ENCODE measurements at places on chromosomes 3 and 15.

DNA sequence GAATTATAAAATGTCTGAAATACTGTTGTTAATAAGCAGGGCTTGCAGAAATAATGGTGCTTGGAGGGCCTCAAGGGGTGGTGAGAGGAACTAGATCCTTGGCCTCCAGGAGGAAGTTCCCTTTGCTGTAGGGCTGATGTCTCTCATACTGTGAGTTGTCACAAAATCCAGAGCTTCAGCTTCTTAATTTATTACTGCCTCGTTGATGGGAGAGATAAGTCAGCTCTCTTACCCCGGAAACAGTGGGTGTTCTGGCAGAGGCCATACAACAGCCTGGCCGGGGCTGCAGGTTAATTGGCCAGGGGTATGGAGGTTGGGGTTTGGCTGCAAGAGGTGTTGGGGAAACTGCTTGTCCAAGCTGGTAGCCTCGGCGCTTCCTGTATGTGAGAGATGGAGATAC is 15.5 kb downstream of the MAPKAPK3 start:
- no peak for DNase-seq

GRCh38 chr3:104635872-104636580 is 730.7 kb upstream of the ALCAM start:
- DNase-seq: no peak

DNA sequence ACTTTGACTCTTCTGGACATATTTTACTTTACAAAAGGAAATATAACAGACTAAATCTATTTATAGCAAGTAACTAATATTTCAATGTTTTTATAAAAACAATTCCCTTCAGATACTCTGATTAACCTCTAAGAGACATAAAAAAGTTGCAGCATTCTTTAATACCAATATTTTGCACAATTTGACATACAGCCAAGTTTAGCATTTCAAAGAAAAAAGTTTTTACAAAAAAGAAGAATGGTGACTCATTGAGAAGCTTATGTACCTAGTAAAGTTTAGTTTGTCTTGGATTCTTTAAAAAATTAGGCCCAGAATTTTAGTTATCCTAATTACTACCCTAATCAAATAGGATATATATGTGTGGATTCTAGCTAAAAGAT is 17.6 kb downstream of the DAZL start:
- no peak for DNase-seq

DNA sequence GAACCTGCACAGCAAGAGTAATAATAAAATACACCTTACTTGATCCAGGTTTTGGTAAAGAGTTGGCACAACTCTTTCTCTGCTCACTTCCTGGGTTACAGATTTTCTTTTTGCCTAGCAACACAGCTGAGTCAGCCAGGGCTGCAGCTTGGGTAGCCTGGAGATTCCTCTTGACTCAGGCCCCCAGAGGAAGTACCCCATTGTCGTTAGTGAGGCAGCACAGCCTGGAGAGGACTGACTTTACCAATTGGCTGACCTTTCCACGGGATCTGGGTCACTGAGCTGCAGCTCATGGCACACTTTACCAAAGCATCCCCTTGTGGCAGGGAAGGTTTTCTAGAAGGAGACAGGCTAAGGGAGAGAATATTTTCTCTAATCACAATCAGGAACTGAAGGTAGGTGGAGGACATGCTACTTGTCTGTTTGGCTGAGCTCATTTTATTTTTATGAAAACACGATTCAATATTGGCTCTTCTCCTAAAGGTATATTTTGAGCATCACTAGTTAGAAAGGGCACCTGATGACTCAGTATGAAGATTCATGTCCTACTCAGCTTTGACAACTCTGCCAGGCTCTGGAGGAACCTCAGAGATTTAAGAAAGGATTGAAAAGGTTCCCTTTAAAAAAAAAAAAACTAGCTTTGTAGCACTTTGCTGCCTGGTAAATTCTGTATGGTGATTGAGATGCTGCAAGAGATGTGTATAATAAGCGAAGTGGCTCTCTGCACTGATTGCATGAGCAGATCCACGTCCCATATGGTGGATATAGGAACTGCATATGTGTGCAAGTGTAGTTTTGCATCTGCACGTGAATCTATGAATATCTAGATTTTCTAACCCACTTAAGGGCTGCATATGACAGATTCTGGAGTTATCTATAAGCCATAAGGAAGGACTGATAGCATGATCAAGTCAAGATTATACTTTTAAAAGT is 124.8 kb downstream of the CHDH start:
- DNase-seq: peak; percentile 34

- no peak for DNase-seq
Measured at GRCh38 chr15:98167722-98168268, 207.3 kb downstream of the ARRDC4 start.

DNA sequence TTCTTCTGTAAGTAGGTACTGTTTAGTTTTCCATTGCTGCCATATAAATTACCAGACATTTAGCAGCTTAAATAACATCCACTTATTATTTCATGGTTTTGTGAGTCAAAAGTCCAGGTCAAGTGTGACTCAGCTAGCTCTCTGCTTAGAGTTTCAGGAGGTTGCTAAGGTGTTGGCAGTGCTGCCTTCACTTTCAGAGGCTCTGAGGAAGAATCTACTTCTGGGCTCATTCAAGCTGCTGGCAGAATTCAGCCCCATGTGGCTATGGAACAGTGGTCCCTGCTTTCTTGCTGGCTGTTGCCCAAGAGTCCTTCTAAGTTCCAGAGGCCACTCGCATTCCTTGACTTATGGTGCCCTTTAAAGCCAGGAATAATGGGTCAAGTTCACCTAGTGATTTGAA is 4.5 kb downstream of the CFAP44 start:
- no peak for DNase-seq

- no peak for DNase-seq
Measured at GRCh38 chr3:141111364-141112155, 60.4 kb downstream of the SPSB4 start.

GRCh38 chr3:39079530-39079929 is 27.7 kb downstream of the WDR48 start:
- no peak for DNase-seq

DNA sequence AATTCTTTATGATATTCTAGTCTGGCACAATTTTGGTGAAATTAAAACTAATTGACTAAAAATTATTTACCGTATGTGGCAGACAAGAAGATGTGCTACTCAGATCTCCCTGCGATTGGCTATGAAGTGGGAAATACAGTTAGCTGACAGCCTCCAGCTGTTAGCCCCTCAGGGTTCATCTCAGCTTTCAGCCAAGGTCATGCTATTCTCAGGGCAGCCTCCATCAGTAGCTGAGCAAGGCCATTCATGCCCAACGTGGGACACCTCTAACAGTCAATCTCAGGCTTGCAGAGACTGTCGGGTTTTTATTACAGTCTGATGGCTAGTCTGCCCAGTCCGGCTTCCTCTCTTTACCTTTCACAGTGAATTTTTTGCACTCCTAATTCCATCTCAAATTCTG is 6.7 kb downstream of the PARP9 start:
- no peak for DNase-seq

DNA sequence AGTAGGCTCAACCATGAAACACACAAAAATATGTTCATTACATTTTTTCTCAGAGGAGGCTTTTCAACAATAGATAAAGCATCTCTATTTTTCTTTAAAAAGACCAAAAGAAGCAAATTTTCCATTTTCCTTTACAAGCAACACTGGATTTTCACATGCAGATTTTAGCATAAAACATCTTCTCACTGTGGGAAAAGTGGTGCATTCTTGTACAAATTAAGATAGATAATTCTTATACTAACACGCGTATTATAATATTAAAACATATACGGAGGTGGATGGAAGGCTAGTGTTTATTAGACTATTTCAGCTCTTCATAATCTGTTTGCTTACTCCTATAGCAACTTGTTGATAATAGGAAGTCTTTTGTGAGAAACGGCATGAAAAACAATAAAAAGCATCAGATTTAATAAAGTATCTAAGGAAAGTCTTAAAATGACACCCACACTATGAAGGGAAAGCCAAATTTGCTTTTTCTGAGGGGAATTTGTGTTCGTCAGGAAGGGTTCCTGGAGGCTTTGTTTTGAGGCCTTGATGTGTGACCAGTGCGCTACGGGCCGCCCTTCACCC is 529.6 kb downstream of the SOX2 start:
- DNase-seq: no peak

DNA sequence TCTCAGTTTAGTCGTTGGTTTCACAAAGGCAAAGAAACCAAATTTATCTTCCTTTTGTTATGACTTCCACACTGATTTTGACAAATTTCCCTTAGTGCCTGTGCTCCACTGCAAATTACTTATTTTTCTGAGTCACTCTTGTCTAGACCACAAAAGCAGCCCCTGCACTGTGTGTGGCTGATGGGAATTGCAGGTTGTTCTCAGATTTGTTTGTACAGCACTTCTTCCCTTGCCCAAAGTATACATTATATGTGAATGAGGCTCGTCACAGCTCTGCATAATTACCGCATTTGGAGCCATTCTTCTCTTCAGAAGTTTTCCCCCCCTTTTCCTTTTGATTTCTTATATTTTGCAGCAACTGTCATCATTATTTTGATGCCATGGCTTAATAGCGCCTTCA is 354.2 kb upstream of the IL12A start:
- DNase-seq: no peak

GRCh38 chr3:148420242-148420641 is 277.5 kb upstream of the AGTR1 start:
- no peak for DNase-seq

GRCh38 chr3:43290956-43291355 is 4.6 kb downstream of the SNRK start:
- no peak for DNase-seq

GRCh38 chr15:41183581-41183980 is 47.0 kb downstream of the EXD1 start:
- no peak for DNase-seq

- no peak for DNase-seq
Measured at GRCh38 chr3:59093521-59093920, 43.7 kb upstream of the CFAP20DC start.

Data from ureter (tissue), 1 donor.